NCI-H774 (cell line): ENCODE measurements at places on chromosomes 6 and 20.

GRCh38 chr6:79864001-79864400 is 83.4 kb downstream of the ELOVL4 start:
- DNase-seq = peak; percentile 20

- DNase-seq = no peak
Observed at GRCh38 chr6:6878887-6879585, 228.7 kb upstream of the RREB1 start.

- DNase-seq = no peak
Observed at GRCh38 chr6:129491436-129491835, 218.5 kb downstream of the ARHGAP18 start.

DNA sequence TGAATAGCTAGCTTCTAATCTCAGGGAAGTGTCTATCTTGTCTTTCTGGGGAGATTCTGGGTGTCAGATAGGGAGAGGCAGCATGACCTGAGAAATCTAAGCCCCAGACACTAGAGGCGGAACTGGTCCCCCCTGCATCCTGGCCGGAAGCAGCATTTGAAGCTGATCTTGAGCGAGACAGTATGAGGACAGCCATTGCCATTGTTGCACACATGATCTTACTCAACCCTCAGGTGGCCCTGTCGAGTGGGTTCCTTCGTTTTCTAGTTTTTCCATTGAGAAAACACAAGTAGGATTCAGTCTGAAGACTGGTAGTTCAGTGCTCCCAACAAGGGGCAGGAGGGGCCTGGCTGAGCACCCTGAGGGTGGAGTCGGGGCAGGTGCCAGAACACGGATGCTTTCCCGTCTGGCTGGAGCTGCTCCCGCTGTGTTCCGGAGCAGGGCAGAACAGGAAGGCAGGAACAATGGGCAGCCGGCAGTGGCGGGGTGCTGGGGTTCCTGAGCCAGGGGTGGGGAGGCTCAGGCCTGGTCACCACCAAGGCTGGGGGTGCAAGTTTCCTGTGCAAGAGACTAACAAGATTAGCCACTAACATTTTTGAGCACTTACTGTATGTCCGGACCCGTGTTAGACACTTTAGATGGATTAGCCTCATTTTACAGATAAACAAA is 7.9 kb upstream of the SDCBP2 start:
- DNase-seq = peak; percentile 38

DNA sequence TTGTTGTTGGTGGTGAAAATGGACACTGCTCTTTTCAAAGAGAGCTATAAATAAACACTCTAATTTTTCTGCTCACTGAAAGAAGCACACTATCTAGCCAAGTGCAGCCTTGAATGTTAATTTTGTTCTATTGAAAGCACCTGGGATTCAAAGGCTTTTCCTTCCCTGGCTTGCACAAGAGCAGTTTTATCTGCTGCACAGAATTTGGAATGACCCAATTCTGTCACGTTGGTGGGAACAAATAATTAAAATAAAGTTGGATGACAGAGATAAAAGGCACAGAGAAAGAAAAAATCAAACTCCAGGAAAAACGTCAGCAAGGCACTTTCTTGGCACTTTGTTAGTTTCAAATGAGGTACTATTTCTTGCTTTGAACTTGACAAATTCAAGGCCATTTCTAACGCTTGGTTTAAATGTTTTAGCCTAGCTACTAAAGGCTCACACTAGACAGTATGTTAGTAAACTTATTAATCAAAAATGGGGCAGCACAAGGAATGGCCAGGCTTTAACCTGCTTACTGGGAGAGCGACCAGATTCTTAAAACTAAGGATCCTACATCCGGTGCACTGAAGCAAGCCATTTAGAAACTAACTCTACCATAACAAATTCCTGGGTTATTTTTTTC is 145.5 kb upstream of the ARG1 start:
- DNase-seq = no peak

GRCh38 chr6:152094992-152095592 is 287.6 kb downstream of the ESR1 start:
- DNase-seq = no peak

GRCh38 chr6:167394339-167394738 is 69.5 kb downstream of the TTLL2 start:
- DNase-seq = no peak

DNA sequence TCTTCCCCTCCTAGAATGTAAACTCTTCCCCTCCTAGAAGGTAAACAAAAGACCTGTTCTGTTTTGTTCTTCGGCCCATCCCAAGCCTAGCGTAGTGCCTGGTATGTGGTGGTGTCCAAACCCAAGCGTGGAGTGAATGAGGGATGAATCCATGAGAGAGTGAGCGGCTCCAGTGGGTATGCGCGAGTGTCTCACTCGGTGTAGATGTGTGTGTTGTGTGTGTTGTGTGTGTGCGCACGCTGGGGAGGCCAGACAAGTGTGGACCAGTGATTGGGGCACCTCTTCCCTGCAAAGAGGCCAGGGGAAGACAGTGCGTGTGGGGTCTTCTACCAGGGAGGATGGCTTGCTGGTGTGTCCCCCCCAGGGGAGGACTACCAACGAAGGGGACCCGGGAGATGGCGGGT is 392 bp upstream of the SLC2A10 start:
- no peak for DNase-seq

GRCh38 chr6:116528133-116528532 is 16.7 kb downstream of the CALHM5 start:
- no peak for DNase-seq

- DNase-seq = no peak
Observed at GRCh38 chr6:17210683-17211082, 70.5 kb upstream of the RBM24 start.

- no peak for DNase-seq
Observed at GRCh38 chr6:40585223-40585622, 1.9 kb downstream of the LRFN2 start.

- no peak for DNase-seq
Observed at GRCh38 chr20:53866794-53867740, 203.3 kb downstream of the BCAS1 start.

DNA sequence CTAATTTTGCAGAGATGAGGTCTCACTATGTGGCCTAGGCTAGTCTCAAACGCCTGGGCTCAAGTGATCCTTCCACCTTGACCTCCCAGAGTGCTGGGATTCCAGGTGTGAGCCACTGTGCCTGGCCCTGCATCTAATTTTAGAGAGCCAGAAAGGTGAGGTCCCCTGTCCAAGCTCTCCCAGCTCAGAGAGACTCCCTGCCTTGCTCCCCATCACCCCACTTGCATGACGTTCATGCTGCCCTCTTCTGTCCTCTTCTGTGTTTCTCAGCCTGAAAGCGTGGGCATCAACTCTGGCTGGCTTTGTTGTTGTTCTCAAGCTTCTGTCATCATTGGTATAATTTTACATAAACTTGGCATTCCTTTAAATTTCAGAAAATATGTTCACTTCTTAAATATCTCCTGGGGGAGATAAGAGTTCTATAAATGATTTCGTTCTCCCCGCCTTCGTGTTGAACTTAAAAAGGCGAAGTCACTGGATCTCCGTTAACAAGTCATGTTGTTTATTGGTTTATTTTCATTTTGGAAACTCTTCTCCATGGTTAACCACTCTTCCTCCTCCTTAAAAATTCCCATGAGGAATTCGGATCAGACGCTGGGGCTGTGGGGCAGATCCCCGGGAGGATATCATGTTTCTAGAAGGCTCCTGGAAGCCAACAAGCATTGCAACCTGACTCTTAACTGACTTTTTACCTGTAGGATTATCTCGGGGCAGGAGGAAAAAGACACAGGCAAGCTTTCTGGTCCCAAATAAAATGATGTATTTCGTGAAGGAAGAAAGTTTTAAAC is 13.2 kb upstream of the PARD6B start:
- no peak for DNase-seq

- DNase-seq = no peak
Observed at GRCh38 chr6:126743076-126743475, 375.4 kb upstream of the RSPO3 start.

DNA sequence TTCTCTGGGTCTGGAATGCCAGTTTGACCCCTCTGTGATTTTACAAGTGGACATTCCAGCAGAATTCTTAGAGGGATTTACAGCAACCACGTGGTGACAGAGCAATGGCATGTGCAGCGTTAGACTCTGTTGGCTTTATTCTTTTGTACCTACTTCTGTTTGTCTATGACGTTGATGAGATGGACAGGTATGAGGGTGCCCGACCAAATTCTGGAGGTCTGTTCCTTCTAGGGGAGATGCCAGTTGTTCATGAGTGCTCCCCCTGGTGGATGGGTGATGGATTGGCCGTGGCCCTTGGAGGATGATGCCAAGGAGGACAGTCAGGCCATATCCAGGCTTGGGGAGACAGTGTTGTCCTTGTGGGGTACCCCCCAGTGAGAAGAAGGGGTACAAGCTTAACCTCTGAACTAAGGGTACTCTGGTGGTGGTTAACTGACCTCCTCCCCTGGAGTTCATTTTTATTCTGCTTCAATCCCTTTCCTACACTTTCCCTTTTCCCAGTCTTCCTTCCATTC is 198.6 kb downstream of the DTNBP1 start:
- no peak for DNase-seq
